ENCODE measurements at places on chromosomes 4 and X.

GRCh38 chrX:39384996-39385395 is 583.7 kb downstream of the MID1IP1 start:
- no peak for DNase-seq

- DNase-seq, result no peak
Measured at GRCh38 chrX:135531813-135532212, 11.4 kb downstream of the INTS6L start.

- DNase-seq, result no peak
Measured at GRCh38 chrX:13005661-13006473, 31.0 kb downstream of the TMSB4X start.

DNA sequence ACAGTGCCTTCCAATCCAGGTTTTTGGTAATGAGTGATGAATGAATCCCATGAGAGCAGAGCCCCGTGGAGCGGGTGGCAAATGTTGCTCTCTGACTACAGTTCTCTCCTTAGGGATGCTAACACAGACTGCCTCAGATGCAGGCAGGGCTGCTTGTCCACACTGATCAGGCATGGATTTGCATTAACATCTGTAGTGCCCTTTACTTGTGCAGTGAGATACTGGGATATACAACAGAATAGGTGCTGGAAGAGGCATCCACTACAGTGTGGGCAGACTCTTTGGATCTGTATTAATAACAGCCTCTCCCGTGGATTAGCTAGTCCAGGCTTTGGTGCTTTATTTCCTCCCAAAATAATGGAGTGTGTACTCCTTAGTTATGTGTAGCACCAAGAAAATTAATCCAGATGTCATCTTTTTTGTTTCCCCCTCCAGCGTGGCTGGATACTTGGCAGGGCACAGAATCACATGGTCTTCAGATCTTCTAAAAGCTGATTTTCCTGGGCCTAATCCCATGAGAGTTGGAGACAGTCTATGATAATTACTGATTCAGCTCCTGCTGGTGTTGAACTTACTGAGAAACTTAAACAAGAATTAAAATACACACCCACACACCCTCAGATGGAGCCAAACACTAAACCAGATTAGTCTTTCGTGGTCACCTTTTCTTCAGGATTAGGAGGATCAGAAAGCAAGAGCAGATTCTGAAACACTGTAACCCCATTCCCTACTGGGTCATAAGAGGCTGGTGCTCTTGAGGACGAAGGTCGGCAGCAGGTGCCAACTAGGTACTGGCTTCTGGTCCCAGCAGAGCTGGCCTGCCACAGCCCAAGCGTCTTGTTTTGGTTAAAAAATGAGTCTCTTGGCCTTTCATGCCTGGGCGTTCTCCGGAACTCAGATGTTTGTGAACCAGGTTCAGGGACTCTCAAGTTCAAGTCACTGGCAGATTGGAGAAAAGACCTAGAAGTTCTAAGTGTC is 23.1 kb upstream of the NAP1L5 start:
- DNase-seq, result no peak

- DNase-seq, result no peak
Measured at GRCh38 chr4:77006753-77007353, 57.3 kb downstream of the SEPTIN11 start.

- DNase-seq, result no peak
Measured at GRCh38 chrX:53001958-53002357, 43.6 kb upstream of the FAM156A start.
